ENCODE measurements at places on chromosomes 7 and 10.

DNA sequence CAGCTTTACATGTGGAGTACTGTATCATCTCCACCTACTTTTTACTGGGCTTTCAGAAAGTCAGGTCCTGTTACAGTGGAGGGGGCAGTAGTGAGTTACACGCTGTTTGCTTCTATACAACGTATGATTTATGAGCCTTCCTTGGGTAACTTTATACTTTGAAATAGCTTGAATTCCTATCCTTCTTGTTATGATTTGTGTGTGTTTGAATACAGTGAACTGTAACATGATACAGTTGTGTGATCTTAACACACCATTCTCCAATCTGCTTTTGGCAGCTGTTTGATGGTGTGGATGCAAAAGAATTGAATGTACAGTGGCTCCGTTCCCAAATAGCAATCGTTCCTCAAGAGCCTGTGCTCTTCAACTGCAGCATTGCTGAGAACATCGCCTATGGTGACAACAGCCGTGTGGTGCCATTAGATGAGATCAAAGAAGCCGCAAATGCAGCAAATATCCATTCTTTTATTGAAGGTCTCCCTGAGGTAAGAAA, 41.7 kb downstream of the SP8 start:
- no peak for DNase-seq

GRCh38 chr10:109875828-109876821, 47.2 kb downstream of the XPNPEP1 start:
- DNase-seq, result no peak

DNA sequence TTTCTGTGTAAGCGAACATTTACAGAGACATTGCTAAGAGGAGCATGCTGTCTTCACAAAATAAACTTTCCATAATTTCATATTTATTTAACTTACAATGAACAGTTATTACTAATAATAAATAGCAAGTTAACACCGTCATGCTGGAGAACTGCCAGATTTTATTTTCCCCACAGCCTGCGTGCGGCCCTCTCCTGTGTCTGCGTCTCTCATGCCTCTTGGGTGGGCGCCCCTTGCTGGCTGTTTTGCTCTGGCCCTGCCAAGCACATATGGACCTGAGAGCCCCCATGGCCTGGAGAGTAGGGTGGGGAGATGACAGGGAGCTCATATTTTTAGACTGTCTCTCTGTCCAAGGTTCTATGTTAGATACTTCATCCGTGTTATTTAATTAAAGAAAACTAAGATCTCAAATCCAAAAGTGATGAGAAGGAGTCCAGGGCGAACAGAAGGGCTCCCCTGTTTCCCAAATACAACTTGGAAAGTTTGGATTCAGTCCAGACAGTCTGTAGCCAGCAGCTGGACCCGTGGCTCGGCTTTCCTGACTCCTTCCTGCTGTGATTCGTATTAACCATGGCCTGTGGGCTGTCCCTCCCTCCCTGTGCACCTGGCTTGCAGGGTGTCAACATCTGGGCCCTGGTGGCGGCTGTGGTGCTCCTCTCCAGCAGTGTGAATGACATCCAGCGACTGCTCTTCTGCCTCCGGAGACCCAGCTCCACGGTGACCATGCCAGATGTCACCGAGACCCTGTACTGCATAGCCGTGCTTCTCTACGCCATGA, 20.5 kb downstream of the FBH1 start:
- no peak for DNase-seq

DNA sequence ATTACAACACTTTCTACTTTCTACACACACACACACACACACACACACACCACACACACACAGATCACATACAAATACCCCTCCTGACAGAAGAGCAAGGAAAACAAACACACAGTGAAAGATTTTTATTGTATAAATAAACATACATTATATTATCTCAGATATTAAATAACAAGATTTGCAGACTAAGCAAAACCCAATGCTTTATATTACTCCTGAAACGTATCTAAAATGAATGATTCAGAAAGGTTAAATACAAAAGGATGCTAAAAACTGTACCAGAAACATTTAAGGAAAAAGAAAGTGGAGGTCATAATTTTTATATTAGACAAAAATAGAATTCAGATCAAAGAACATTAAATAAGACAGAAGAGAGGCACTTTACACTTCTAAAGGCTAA, 208.3 kb upstream of the NPSR1 start:
- no peak for DNase-seq
